ENCODE measurements at places on chromosomes 2 and 18. TPM values are rescaled to one million over a fixed set of nuclear protein-coding genes. Genes with fewer than 3 reads are reported as not detected.
A peak's percentile ranks its signal among the peaks of the same experiment; 100 is the strongest.

Gene SMYD1
- total RNA-seq = 74.8 TPM

DNA sequence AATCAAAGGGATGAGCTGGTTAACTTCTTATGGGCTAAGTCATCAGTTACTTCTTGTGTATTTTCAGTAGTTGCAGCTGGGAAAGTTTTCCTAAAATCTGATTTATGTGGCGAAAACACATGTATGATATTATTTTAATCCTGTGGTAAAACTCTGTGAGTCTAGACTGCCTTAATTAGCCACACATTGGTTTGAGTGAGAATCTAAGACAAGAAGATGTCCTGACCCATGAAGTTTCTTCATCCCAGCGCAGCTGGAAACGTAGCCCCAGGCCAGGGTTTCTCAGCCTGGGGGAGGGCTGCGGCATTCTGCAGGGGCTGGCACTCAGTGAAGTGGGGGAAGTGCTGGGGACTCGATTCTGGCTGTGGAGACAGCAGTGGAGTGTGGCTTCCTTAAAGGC lies 44.7 kb upstream of the INHBB start:
- no peak for DNase-seq

- no peak for DNase-seq
Observed at GRCh38 chr18:75544051-75544481, 116.6 kb upstream of the SMIM21 start.

DNA sequence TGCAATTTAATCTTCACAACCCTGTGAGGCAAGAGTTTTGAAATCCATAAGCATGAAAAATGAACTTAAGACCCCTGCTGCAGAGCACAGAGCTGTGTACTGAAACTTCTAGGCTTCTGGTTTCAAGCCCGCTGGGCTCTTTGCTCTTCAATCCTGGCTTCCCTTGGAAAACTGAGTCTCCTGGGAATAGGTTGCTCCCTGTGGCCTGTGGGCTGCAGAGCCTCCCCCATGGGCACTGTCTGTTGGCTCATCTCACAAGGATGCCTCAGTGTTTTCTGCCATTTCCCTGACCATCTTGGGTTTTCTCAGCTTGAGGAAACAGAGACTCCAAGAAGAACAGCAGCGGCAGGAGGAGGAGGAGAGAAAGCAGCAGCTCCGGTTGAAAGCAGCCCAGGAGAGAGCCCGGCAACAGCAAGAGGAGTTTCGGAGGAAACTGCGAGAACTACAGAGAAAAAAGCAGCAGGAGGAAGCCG lies 44.5 kb downstream of the SUMO1 start:
- no peak for DNase-seq

Gene DGUOK
- total RNA-seq = 36.2 TPM

Gene TSPYL6
- total RNA-seq = not detected

DNA sequence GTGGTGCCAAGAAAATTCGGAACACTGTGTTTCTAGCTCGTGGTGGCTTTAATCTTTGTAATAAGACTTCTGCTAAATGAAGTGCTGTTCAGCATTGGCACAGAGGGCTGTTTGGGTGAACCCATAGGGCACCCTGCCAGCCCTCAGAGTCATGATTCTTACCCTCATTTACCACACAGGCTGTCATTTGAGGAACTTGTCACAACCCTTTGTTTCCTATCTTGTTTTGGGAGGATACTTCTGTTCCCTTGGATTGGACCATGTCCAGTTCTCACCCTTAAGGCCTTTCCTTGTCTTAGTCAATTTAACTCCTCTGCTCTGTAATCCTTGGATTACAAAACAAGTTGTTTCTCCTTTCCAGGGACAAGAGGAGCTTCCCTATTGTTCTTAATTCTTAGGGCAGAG lies 225.7 kb downstream of the MTX2 start:
- peak; percentile 92 for DNase-seq

GRCh38 chr2:62362561-62362960 lies 143.4 kb downstream of the TMEM17 start:
- DNase-seq = no peak

DNA sequence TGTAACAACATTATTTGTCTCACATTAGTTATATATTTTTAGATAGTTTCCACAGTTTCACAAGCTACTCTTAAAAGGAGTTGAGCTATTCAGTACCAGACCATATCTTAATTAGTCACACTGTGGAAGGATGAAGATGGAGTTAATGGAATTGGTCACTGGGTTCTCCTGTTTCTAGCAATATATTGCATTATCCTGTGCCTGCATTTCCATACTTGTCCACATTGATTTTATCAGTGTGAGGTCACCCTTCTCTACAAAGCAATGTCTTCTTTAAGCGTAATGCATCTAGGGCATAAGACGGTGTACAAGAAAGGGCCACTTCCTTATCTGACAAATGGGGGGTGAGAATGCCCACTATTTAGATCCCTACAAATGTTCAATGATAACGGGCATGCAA lies 216.8 kb upstream of the TANK start:
- DNase-seq = no peak

Gene LIMS4
- total RNA-seq = 2.9 TPM

Gene FOXI3
- not detected for total RNA-seq

- peak; percentile 83 for DNase-seq
Observed at GRCh38 chr18:11994336-11994702, 13.0 kb downstream of the IMPA2 start.

DNA sequence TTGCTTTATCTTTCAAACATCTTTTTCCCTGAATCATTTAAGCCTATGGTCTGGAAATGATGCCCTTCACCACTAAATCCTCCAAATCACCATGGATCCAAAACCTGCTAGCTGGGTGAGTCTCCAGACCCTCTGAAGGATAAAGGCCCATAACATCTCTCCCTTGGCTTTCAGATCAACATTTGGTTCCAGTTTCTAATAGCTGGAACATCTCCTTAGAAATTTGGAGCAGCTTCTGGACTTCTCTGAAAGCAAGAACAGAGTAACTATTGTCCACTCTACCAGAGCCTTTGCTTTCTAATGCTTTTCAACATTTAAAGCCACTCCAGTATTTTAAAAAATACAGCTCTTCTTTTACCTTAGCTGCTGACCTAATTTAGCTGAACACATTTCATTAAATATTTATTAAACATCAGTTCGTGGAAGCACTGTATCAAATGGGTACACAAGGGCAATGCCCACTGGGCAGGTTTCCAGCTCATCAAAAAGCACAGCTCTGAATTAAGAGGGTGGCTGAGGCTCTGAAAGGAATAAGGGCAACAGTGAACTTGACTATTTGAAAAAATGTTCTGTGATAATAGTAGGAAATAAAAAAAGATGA lies 75.3 kb downstream of the GALNT3 start:
- no peak for DNase-seq

GRCh38 chr2:100137866-100138570 lies 4.4 kb downstream of the AFF3 start:
- no peak for DNase-seq

- no peak for DNase-seq
Observed at GRCh38 chr18:33578518-33579348, 714 bp downstream of the ASXL3 start.

DNA sequence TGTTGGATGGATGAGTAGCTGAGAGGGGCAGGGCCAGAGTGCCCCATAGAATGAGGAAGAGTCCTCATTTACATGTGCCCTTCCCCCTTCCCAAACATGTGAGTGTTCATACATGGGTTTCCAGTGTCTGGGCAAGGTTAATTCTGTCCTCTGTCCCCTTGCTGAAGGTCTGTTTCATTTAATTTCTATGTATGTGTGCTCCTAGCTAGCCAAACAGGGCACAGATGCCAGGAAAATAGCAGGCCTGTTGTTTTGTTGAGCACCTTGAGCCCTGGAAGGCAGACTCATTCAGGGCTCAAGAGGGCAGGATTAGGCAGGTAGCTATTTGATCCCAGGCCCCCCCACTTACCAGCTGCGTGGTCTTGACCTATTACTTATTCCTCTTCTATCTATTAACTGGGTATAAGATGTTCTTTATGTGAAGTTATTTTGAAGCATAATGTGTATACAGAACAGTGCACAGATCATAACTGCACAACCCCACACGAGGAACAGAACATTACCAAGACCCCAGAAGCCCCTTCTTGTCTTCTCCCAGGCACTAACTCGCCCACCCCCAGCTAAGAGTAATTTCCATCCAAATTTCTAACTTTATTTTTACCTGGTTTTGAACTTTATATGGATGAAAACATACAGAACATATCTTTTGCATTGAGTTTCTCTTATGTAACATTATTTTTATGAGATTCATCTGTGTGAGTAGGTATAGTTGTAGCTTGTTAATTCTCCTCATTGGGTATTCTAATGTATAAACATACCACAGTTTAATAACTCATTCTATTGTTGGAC lies 164.3 kb downstream of the RPIA start:
- DNase-seq = no peak

DNA sequence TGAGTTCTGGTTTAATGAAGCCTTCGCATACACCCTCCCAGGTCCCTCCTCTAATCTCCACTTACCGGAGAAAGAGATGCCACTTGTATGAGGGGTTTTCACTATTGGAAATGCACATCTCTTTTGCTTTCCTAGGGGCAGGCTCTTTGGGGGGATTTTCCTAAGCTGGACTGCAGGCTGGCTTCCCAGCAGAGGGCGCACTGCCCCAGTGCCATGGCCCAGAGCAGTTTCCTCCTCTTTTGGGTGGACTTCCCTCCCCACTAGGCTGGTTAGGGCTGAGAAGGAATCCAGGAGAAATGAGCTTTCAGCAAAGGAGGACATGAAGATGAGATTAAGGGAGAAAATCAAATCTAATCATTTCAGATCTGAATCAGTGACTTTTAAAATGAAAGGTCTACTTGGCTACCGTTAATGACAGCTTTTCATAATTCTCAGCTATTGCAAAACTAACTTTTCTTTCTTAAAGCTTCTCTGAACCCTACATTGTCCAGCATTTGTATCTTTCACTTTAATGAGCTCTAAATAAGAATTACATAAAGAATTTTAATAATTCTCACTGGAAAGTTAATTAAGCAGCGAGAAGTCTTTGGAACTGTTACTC lies 784.1 kb upstream of the FANCL start:
- no peak for DNase-seq

Gene PFN4
- total RNA-seq = not detected

Gene CAVIN2
- 118 TPM for total RNA-seq

- no peak for DNase-seq
Observed at GRCh38 chr2:105797298-105797819, 52.6 kb downstream of the NCK2 start.

GRCh38 chr2:229865033-229865432 lies 56.8 kb downstream of the TRIP12 start:
- DNase-seq = no peak

- DNase-seq = no peak
Observed at GRCh38 chr18:43265465-43265864, 11.8 kb downstream of the SYT4 start.

Gene DTYMK
- total RNA-seq = 6.4 TPM

DNA sequence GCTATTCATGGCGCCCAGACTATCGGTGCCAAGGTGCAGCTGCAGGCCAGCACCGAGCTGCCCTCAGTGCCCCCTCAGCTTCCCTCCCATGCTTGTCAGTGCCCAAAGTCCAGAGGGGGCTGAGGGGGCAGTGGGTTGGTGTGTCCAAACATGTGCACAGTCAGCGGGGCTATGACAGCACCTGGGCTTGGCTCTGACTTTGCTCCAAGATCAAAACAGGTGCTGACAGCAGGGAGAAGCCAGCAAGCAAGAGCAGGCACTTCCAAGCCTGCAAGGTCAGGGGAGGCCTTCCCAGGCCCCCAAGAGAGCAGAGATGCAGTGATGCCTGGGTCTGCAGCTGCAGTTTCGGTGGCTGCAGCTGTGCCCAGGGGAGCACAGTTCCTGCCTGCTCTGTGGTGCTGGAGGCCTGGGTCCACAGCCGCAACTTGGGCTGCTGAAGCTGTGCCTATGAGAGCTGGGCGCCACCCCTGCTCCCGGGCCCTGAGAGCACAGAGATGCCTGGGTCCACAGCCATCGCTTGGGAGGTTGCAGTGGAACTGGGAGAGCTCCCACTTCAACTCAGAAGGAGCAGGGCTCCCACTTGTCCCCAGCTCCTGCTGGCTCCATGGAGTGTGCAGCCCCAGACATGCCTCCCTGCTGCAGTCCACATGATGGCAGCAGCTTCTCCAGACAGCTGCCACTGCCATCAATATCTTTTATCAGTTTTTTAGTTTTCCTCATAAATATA lies 775.3 kb upstream of the POU3F3 start:
- DNase-seq = no peak

DNA sequence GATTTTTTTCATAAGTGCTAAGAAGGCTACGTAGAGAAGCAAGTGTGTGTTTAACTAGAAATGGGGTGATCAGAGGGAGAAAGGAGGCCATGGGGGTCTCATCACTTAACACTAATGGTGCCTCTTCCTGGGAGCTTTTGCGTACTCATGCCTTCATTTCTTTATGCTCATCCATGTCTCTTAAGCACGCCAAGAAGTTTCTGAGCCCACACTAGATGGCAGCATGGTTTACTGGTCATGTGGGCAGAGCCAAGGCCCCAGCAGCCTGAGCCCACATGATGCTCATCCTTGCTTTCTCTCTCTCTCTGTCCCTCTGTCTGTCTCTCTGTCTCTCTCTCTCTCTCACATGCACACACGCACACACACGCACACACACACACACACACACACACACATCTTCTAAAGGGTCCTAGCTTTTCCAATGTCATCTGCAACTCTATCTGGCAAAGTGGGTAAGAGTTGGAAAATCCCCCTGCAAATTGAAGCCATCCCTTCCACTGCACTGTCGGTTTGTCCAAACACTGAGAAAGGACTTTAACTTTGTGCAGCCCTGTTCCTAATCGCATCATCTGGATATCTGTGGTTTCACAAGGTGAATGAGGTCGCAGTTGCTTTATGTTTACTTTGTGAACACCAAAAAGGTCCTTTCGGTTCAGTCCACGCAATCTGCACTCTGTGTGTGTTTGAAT lies 137.1 kb upstream of the CCDC68 start:
- no peak for DNase-seq

DNA sequence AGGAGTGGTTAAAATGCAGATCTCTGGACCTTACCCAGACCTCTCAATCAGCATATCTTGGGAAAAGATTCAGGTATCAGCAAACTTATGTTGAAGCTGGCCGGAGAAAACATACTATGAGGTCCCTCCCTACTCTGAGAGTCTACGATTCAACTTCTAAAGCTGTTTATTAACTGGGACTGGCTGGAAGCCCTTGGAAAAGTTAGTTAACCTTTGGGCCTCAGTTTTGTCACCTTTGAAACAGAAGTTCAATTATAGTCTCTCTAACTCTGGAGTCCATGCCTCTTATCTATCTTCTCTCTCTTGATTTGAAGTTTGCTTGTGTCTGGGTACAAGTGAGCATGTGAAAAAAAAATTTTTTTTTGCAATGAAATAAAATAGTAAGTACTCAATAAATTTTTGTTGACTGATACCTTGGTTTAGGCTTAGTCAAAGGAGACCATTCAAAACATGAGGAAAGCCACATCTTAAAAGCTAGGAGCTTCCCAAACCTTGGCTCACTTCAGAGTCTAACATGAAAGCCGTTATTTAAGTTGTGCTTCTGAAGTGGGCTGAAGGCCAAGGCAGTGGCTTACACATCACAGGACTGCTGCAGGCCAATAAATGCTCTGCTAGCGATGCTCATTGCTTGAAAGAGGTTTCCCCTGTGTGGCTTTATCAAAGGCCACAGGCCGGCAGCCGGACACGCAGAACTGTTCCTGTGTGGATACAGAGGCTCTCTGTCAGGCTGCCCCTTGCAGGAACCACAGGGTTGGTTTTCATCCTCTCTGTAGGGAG lies 110.6 kb upstream of the FAM136A start:
- DNase-seq = no peak

All from right atrium auricular region (tissue), 2 donors.